Right renal cortex interstitium (tissue), 3 donors: ENCODE measurements at places on chromosomes 2 and 18.

GRCh38 chr2:74037379-74037860 lies 52.7 kb downstream of the TET3 start:
- DNase-seq: no peak

DNA sequence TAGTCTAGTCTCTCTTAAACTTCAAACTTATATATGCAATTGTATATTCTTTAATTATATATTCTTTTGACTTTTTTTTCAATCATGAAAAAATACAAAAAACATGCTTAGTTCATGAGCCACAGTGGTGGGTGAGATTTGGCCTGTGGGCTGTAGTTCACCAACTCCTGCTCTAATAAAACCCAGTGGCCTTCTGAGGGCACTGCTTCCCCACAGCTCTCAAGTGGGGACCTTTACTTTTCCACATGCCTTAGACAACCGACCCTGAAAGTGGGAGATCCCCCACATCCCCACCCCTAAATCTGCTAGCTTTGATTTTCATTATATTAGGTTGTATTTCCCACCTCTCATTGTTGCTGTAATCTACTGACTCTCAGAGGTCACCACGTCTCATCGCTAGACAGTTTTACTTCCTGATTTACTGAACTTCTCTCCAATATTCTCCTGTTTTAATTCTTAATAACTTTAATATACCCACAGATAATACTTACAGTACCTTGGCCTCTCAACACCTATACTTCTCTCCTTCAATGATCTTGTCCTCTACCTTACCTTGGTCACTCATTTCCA lies 57.3 kb downstream of the ROCK1 start:
- DNase-seq: no peak

DNA sequence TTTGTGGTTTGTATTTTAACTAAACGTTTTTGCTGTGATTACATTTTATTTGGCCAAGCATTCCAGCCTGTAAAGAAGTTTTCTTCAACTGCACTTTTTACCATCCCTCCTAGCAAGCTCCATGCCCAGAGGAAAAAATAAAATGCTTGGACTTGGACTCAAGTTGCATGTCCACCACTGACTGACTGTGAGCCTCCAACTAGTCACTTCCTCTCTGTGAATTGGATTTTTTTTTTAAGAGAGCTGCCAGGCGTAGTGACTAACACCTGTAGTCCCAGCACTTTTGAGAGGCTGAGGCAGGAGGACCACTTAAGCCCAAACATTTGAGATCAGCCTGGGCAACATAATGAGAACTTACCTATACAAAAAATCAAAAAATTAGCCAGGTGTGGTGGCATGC lies 1185.2 kb upstream of the PIK3C3 start:
- no peak for DNase-seq

GRCh38 chr2:136238286-136239078 lies 120.5 kb upstream of the CXCR4 start:
- no peak for DNase-seq
